ENCODE measurements at places on chromosomes 2 and 18.

DNA sequence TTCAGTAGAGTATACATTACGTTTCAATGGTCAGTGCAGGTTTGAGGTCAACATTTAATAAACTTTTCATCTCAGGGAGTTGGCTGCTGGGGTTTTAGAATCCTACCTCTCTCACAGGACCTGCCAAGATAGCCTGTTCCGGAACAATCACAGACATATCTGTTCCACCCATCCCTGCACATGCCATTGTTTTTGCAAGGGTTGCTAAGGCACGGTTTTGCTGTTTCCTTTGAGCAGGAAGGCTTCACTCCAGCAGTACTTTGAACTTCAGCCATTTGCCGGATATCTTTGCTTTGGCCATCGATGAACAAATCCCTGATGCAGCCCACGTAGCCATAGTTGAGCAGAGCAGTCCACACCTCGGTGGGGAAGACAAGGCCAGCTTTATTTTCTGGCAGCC lies 493.8 kb downstream of the NRXN1 start:
- no peak for DNase-seq

GRCh38 chr2:83725735-83726134 lies 733.3 kb downstream of the SUCLG1 start:
- no peak for DNase-seq

DNA sequence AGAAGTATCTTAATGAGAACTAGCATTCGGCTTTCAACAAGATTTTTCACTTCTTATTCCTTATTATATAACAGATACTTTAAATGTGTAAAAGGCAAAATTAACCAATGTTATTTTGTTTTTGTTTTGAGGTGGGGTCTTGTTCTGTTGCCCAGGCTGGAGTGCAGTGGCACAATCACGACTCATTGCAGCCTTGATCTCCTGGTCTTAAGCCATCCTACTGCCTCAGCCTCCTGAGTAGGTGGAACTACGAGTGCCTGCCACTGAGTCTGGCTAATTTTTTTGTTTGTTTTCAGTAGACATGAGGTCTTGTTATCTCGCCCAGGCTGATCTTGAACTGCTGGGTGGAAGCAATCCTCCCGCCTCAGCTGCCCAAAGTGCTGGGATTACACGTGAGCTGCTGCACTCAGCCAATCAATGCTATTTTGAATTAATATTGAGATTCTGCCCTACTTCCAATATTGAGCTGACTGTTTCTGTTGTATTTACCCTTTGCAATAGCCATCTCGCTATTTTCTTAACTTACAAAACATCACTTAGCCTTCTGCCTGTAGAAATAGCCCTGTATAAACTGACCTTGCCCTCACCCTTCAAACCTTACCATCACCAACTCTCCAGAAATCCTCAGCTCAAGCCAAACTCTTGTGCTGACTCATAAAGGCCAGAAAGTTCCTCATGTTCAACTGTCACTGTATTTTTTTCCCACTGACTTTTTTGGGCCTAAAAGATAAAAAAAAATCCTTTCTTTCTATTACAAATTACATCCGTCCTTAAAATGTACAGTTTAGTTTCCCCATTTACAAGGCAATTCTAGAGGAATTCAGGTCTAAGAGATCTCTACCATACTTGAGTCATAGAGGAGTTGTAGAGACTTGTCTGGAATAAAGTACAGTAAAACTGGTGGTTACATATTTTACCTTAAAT lies 94.3 kb downstream of the OLA1 start:
- DNase-seq: no peak

DNA sequence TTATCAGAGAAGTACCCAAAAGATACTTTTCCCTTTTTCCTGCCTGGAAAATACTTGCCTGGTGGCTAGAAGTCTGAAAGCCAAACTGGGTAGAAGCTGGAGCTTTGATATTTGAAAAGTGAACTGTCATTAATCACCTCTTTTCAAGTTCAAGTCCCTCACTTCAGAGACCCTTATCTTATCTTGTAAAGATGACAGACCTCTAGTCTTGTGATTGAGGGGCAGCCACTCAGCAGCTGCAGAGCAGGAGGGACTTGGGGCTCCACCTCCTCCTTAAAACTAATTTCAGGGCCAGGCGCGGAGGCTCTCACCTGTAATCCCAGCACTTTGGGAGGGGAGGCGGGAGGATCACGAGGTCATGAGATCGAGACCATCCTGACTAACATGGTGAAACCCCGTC lies 64.2 kb upstream of the CDCA7 start:
- no peak for DNase-seq

GRCh38 chr2:197158591-197159550 lies 151.7 kb downstream of the ANKRD44 start:
- no peak for DNase-seq

Data from CD4-positive, alpha-beta T cell treated with Interleukin-6 at 100 ng/mL for 8 hours (primary cell).